Uterus (tissue), 4 donors: ENCODE measurements at places on chromosomes 3 and 15. TPM values are rescaled to one million over a fixed set of nuclear protein-coding genes. Genes with fewer than 3 reads are reported as not detected.

GRCh38 chr15:65916041-65916663 lies 46.9 kb downstream of the RAB11A start:
- DNase-seq = no peak
- no peaks in the 10 kb centered on the region for H3K36me3 ChIP-seq
- no peaks in the 10 kb centered on the region for H3K27me3 ChIP-seq
- no peaks in the 10 kb centered on the region for H3K4me1 ChIP-seq

DNA sequence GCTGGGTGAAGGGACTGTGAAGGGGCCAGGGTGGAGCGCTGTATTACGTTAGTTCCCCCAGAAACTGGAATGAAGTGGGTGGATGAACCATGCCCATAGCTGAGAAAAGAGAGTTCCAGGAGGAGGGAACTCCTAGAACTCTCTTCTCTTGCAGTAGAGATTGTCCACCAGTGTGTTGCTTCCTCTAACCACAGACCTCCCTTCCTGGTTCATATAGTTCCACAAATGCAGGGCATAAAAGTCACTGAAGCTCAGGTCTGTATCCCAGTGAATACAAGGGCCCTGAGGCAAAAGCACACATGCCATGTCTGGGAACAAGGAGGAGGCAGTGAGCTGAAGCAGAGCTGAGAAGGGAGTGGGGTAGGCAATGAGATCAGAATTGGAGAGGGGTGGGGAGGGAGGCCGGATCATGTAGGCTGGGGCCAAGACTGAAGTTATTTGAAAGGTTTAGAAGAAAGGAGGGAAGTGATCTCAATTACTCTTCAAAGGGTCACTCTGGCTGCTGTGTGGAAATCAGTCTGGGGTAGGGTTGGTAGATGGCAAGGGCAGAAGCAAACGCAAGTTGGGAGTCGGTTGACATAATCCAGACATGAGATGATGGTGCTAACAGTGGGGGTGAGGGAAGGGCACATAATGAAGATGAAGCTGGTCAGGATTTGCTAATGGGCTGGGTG lies 6.5 kb downstream of the A4GNT start:
- peaks cover 9% of the 10 kb centered on the region for H3K4me1 ChIP-seq
- H3K4me3 ChIP-seq = no peak overlapping the region
- H3K27me3 ChIP-seq = no peaks in the 10 kb centered on the region
- H3K27ac ChIP-seq = peak overlapping the region; percentile 45

DNA sequence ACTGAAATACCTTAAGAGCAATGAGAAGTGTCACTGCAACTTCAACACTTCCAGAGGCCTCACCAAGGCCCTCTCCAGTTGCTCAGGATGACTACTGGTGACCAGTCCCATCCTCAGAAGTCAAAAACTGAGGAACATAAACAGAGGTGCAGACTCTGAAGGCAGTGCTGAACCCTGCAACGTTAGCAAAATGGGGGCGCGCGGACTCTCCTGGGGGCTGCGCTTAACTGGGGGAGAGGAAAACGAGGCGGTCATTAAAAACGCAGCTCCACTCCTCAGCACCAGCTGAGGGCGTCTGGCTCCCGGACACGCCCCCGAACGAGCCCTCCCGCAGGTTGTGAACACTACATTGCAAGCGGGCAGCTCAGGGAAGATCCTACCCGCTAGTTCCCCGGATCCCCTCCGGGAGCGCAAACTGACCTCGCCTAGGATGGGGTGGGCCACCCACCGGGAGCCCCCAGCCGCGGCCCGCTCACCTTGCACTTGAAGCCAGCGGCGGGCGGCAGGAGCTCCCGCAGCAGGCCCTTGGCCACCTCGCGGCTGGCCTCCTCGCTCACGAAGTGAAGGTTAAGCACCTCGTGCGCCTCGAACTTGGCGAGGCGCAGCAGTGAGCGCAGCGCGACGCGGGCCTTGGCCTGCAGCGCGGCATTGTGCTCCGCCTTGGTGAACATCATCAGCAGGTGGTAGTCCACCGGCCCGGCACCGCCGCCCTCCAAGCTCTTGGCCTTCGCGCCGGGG lies 711 bp downstream of the XXYLT1 start:
- H3K27me3 ChIP-seq = no peaks in the 10 kb centered on the region
- H3K27ac ChIP-seq = peak overlapping the region; percentile 86
- H3K4me3 ChIP-seq = peak overlapping the region; percentile 70

DNA sequence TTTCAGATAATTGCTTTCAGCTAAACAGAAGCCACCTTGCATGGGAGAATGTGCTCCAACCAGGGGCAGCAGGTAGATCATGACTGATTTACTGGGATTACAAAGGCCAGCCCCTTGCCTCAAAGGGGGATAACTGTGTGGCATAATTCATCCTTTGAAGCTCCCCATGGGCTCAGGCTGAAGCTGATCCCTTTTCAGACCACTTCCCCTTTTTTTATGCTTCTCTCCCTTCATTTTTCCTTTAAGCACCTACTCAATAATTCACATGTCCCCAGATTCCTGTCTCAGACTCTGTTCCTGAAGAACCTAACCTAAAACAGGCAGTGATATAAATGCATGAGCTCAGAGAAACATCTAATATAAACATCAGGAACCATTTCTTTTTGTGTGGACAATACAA lies 8.2 kb upstream of the MYRIP start:
- H3K36me3 ChIP-seq = no peaks in the 10 kb centered on the region
- no peaks in the 10 kb centered on the region for H3K4me1 ChIP-seq
- H3K4me3 ChIP-seq = no peak overlapping the region
- no peak overlapping the region for H3K27ac ChIP-seq

DNA sequence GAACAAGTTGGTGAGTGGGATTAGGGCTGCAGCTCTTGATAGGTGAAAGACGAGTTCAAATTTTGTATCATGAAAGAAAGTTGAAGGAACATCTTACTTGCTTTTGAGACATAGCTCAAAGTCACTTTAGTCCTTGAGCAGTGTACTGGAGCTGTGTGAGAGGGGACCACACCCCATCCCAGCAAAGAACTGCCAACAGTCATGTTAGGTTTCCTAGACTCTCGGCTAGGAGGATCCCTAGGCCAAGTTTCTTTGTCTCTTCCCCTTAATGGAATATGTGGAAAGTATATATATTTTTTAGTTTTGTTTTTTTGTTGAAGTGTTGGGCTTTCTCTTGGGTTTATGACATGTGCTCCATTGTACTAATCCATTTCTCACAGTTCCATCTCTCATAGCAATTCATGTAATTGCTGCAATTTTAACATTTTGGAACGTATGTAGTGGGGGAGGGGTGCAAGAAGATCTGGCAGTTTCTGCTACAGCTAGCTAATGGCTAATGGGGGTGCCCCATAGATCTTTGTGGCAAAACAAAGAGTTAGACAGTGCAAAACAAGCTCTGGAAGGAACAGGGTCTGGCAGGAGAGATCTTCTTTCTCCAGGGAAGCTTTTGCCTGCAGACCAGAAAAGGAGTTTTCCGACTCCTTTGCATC lies 25.1 kb downstream of the TLNRD1 start:
- DNase-seq = no peak
- H3K4me1 ChIP-seq = no peaks in the 10 kb centered on the region
- no peaks in the 10 kb centered on the region for H3K27me3 ChIP-seq
- no peak overlapping the region for H3K27ac ChIP-seq
- no peak overlapping the region for H3K4me3 ChIP-seq

- no peak for DNase-seq
- peaks cover 6% of the 10 kb centered on the region for H3K4me1 ChIP-seq
- no peak overlapping the region for H3K4me3 ChIP-seq
- peak overlapping the region; percentile 2 for H3K27ac ChIP-seq
- H3K36me3 ChIP-seq = no peaks in the 10 kb centered on the region
Observed at GRCh38 chr3:177338697-177339219, 141.5 kb upstream of the TBL1XR1 start.

GRCh38 chr15:70258369-70259027 lies 160.8 kb upstream of the TLE3 start:
- DNase-seq = no peak
- no peaks in the 10 kb centered on the region for H3K36me3 ChIP-seq
- no peak overlapping the region for H3K27ac ChIP-seq

GRCh38 chr3:49025005-49025792 lies 3.3 kb downstream of the NDUFAF3 start:
- no peak overlapping the region for H3K4me3 ChIP-seq
- H3K27ac ChIP-seq = no peak overlapping the region
- H3K36me3 ChIP-seq = no peaks in the 10 kb centered on the region

DNA sequence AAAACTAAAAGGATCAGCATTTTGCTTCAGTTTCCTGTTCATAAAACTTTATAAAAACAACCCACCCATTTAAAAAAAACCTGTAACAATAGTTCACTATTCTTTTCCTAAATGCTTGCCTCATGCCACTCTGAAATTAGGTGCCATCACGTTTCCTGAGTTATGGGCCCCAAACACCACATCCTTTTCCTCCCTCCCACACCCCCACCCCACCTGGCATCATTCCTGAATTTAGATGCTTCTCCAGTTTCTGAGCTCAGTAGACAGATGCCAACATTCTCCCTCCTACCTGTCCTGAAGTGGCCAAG lies 11.9 kb upstream of the ARHGEF3 start:
- peak overlapping the region; percentile 49 for H3K27ac ChIP-seq
- H3K4me1 ChIP-seq = no peaks in the 10 kb centered on the region
- DNase-seq = no peak
- no peak overlapping the region for H3K4me3 ChIP-seq
- H3K36me3 ChIP-seq = no peaks in the 10 kb centered on the region

The ITPKA gene
- 1.3 TPM for total RNA-seq

The SETD2 gene
- total RNA-seq = 90.1 TPM

The SCN5A gene
- total RNA-seq = not detected

The CCR4 gene
- total RNA-seq = not detected

The GMNC gene
- not detected for total RNA-seq

The HMG20A gene
- 13.2 TPM for total RNA-seq
